ENCODE measurements at places on chromosomes 12 and 14.

DNA sequence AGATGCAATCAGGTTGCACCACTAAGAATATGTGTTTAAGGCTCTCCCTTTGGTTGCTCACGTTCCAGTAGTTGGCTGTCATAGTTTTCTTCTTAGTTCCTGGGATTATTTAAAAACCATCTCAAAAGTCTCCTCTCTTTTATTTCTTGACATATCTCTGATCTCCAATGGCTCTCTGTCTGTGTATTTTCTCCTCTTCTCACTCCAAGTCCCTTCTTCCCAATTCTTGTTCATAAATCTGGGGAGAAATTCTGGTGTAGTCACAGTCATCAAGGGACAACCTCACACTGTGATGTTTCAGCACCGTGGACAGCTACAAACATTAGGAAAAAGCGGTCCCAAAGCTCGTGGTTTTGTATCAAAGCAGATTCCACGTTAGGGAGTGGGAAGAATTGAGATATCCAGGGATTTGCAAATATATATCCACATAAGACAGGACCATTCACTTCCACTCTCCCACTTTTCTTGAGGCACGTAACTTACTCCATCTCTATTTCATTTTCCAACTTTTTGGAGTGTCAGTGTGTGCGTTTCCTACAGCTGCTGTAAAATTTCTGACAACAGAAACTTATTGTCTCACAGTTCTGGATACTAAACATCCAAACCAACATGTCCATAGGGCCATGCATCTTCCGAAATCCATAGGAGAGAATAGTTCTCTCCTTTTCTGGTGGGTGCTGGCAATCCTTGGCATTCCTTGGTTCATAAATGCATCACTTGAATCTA lies 80.6 kb upstream of the TMEM233 start:
- DNase-seq = no peak

GRCh38 chr12:47783024-47783755 lies 10.2 kb downstream of the SLC48A1 start:
- DNase-seq = no peak

DNA sequence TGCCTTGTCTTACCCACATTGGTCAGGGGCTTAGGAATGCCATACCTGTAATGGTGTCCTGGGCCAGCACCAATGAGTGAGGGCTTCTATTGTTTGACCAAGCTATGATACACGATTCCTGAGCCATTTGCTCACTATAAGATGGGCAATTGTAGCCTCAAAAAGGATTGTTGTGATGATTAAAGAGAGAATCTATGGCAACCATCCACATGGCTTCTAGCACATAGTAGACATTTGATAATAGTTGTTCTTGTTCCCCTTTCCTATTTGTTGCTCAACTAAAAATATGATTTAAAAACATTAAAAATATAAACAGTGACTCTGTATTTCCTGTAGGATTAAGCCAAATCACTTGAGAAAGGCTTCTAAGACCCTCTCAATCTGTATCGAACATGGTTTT lies 366.1 kb downstream of the PCNX1 start:
- DNase-seq = no peak

GRCh38 chr12:101564912-101565311 lies 29.9 kb upstream of the MYBPC1 start:
- no peak for DNase-seq

DNA sequence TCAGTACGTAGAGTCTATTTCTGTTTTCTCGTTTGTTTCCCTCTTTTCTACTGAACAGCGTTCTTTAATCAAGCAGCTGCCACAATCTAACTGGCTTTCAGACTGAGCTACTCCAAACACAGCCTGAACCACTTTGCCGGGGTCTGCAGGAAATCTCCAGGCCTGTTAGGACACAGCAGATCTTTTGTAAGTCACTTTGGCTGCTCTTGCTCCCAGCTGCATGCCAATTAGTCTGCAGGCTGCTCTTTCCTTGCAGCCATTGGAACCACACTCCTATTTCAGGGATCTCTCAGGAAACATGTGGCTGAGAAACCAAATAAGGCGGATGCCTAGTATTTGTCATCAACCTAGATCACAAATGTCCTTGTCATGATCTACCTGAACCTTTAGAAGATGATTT lies 73.6 kb downstream of the TMTC1 start:
- DNase-seq = no peak

- DNase-seq = no peak
Observed at GRCh38 chr12:123034022-123034541, 53.6 kb downstream of the ARL6IP4 start.

DNA sequence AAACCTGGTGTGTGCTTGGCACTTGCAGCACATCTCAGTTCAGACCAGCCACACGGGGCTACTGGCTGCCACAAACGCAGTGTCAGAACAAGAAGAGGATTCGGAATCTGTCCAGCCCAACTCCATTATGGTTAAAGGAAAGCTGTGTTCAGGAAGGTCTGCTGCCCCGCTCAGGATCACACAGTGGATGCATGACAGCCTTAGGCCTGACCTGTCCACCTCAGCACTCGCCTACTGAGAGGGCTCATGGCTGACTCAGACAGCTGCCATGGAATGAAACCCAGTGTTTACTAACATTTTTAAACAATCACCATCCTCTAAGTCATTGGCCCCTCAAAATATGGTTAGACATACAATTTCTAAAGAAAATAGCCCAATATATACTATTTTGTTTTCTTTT lies 5.6 kb upstream of the NIN start:
- DNase-seq = no peak

GRCh38 chr12:116495260-116495659 lies 63.9 kb upstream of the MAP1LC3B2 start:
- DNase-seq = no peak

DNA sequence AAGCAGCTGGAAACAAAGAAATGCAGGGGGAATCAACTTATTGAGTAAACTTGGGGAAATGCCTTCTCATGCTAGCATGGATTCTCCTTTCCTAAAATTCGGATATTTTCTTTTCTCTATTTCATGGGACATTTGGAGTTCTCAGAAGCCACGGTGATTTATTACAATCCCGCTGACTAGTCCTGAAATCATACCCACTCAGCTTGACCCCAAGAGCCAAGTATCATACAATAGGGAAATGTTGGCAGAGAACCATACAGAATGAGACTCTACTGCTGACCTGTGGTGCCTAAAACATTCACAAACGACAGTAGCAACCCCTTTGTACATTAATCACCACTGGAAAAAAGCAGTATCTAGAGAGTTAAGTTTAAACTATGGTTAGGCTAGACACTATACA lies 112.4 kb downstream of the KICS2 start:
- DNase-seq = no peak

DNA sequence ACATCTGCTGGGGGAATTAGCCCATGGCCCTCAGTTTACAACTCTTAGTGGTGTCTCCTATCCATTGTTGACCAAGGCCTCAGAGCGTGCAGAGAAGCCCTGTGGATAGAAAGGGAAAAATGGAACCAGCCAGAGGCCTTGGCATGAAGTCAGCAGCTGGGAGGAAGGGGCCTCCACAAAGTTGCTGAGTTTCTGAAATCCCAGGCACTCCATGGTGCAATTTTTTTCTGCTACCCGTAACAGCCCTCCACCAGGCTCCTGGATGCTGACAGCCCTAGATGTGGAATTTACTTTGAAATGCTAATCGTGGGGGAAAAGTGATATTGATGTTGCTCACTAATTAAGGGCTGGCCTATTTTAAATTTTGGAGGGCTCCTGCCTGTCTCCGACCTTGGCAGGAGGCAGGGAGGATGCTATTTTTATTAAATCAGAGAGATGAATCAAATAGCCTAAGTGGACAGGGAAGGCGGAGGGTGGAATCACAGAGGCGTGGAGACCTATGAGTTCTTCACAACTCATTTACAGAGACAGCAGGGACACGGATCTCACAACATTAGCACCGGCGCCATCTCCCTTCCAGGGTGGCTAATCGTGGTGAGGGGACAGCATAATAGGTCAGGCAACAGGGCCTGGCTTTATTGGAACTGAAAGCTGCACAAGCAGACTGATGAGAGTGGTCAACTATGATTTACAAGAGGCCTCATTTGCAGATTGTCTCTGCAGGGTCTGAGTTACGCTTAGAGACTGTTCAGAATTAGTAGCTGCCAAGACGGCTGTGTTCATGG lies 99.8 kb upstream of the WSCD2 start:
- DNase-seq = no peak

GRCh38 chr12:13097491-13098011 lies 5.9 kb downstream of the GSG1 start:
- DNase-seq = no peak

- DNase-seq = no peak
Observed at GRCh38 chr14:33567023-33567728, 383.7 kb downstream of the EGLN3 start.

- DNase-seq = no peak
Observed at GRCh38 chr12:22684140-22685118, 59.5 kb downstream of the ETNK1 start.

GRCh38 chr12:132672116-132672515 lies 15.0 kb downstream of the POLE start:
- DNase-seq = no peak
